Natural killer cell (primary cell): ENCODE measurements at places on chromosomes 5 and 9. TPM values are rescaled to one million over a fixed set of nuclear protein-coding genes. Genes with fewer than 3 reads are reported as not detected.

DNA sequence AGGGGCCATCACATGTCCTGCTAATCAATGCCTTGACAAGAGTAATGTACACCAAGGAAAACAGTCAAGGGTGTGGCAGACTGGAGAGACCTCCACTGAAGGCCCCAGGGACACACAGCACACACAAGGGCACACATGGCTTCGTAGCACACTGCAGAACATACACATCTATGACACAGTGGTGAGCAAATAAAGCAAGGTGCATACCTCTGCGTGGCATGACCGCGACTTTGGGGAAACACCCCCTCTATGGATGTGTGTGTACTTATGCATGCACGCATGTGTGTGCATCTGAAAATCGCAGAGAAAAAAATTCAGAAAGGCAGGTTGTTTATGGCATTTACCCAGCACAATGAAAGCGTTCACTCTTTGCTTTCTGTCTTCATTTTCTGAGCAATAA lies 20.5 kb downstream of the SEMA4D start:
- DNase-seq: peak; percentile 75

GRCh38 chr9:2170722-2171121 lies 155.6 kb downstream of the SMARCA2 start:
- DNase-seq: no peak

GRCh38 chr5:53488195-53488722 lies 7.8 kb downstream of the FST start:
- DNase-seq: no peak

DNA sequence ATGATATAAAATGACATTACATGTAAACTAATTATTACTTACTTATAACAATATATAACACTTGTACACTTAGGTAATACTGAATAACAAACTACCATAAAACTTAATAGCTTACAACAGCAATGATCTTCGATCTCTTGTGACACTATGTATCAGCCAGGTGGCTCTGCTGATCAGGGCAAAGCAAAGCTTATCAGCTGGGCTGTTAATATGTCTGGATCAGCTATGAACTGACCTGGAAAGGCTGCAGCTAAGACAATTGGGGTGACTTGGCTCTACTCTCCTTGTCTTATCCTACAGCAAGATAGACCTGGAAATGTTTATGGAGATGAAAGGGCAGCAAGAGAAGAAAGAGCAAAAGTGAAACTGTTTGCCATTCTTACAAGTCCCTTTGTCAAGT lies 511.3 kb downstream of the TLR4 start:
- no peak for DNase-seq

DNA sequence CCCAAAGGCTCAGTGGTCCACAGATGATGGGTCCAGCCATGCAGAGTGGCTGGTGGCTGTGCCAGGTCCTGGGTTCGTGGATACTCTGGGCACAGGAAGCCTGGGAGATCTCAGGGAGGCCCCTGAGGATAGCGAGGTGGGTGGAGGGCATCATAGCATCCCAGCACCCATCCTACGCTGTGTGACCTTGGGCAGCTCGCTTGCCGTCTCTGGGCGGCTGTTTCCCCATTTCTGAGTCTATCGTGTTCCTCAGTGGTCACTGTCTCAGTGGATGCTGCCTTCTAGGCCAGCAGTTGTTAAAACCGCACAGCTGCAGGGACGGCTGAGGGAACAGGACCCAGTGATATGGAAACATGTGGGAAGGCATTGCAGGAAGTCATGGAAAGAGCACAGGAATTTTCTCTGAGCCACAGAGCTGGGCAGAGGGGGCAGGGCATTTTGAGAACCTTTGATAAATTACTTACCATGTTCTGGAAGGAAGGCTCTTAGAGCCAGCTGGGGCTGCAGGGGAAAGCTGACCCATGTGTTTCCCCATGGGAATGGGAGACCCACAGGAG lies 86.4 kb upstream of the COL5A1 start:
- no peak for DNase-seq

DNA sequence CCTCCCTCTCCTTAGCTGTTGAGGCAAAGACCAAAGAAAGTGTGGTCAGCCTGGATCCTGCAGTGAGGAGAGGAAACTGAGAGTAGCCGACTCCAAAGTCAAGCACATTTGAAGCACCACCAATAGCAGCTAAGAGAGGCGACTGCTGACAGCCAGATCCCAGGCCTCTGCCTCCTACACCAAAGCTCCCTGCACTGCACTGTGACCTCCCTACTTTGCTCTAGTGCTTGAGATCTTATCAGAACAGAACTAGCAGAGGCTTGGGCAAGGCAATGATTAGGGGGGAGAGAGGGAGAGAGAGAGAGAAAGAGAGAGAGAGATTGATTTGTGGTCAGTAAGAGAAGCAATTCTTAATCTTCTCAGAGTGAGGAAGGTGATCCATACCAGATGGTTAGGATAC lies 216.3 kb downstream of the CDK5RAP2 start:
- no peak for DNase-seq

DNA sequence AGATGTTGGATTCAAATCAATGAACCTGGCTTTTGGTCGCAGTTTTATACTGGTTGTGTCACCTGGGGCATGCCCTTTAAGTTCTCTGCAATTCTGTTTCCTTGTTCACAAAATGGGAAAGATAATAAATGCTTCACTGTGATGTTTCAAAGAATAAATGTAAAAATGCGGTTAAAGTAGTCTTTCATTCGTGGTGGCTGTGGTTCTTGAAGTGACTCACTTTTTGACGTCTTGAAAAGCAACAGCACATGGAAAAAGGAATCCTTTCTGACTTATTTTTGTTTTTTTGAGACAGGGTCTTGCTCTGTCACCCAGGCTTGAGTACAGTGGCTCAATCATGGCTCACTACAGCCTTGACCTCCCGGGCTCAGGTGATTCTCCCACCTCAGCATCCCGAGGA lies 88.4 kb upstream of the SLIT3 start:
- DNase-seq: no peak

GRCh38 chr9:100222674-100223073 lies 123.6 kb downstream of the INVS start:
- DNase-seq: no peak

- peak; percentile 31 for DNase-seq
Observed at GRCh38 chr5:32504989-32505596, 60.6 kb upstream of the ZFR start.

DNA sequence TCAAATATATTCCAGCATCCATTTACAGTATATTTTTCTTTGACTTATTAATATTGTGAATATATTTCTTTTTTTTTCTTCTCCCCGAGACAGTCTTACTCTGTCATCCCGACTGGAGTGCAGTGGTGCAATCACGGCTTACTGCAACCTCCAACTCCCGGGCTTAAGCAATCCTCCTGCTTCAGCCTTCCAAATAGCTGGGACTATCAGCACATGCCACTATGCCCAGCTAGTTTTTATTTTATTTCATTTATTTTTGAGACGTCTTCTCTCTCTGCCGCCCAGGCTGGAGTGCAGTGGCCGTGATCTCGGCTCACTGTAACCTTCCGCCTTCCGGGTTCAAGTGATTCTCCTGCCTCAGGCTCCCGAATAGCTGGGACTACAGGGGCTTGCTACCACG lies 7.4 kb upstream of the GLIPR2 start:
- DNase-seq: no peak

DNA sequence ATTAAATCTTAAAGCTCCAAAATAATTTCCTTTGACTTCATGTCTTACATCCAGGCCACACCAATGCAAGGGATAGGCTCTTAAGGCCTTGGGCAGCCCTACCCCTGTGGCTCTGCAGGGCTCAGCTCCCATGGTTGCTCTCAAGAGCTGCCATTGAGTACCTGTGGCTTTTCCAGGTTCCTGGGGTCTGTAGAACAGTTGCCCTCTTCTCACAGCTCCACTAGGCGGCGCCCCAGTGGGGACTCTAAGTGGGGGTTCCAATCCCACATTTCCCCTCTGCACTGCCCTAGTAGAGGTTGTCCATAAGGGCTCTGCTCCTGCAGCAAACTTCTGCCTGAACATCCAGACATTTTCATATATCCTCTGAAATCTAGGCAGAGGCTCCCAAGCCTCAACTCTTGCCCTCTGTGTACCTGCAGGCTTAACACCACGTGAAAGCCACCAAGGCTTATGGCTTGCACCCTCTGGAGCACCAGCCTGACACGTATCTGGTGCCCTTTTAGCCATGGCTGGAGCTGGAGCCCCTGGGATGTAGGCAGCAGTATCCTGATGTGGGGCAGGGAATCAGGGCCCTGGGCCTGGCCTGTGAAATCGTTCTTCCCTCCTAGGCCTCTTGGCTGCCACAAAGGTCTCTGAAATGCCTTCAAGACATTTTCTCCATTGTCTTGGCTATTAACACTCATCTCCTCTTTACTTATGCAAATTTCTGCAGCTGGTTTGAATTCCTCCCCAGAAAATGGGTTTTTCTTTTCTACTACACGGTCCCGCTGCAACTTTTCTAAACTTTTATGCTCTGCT lies 185.1 kb downstream of the SMARCA2 start:
- DNase-seq: no peak

DNA sequence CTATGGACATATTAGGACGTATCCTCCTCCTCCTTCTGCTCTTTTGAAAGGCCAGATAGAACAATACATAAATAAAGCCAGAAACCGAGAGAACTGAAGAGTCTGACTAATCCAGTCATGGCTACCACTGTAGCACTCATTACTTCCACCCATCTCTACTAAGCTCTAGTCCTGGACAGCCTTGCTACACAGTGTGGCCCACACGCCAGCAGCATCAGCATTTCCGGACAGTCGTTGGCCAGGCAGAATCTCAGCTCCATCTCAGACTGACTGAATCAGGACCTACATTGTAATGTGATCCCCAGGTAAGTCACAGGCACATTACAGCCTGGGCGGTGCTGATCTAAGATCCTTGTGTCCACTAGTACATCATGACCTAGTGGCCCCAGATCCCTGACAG lies 182.9 kb downstream of the DRD1 start:
- DNase-seq: no peak

GRCh38 chr9:86614871-86615849 lies 260.9 kb upstream of the TUT7 start:
- peak; percentile 23 for DNase-seq

- no peak for DNase-seq
Observed at GRCh38 chr5:52428977-52429489, 358.7 kb upstream of the ITGA1 start.

DNA sequence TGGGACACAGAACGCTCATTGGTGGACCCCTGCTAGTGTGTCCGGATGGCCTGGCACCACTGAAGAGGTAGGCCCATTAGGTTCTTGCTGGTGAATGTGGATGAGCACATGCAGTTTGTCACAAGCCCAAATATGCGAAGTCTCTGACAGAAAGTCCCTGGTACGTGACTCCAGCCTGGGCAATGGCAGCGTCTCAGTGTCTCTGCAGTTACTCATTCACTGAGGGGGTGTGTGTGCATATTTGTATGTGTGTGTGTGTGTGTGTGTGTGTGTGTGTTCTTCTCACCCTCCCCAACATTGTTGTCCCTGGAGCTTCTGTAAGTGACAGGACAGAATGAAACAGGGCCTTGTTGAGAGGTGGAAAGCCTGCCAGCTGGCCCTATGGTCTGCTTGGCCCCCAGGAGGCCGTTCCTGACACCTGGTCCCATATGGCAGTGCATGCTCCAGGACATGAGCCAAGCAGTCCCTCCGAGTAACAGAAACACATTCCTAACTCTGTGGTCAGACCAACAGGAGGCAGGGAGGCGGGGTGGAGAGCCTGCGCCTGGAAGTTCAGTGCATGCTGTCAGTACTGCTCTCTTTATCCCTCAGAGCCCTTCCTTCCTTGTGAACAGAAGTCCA lies 169.9 kb downstream of the SLC28A3 start:
- no peak for DNase-seq

- DNase-seq: no peak
Observed at GRCh38 chr5:82360022-82360421, 81.9 kb upstream of the RPS23 start.

DNA sequence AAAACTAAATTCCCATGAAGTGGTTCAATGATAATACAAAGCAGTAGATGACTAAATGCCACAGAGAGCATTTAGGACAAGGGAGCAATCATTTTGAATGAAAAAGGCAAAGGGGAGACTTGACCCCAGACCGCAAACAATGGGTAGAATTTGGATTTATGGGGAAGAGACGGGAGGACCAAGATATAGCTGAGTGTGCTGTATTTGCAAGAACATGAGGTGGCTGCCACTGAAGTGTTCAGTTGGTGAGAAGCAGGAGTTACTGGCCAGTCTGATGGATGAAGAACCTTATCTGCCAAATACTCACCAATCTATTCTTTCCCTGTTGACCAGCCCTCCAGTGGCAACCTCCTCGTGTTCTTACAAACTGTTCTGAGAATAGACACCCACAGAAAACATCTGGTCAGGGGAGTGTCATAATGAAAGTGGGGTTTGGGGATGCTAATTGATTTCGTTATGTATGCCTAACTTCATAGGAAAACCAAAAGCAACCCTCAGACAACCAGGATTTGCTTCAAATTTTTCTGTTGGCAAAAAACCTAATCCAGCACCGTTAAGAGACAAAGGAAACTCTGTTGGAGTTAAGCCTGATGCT lies 19.8 kb downstream of the TDRD7 start:
- DNase-seq: no peak

DNA sequence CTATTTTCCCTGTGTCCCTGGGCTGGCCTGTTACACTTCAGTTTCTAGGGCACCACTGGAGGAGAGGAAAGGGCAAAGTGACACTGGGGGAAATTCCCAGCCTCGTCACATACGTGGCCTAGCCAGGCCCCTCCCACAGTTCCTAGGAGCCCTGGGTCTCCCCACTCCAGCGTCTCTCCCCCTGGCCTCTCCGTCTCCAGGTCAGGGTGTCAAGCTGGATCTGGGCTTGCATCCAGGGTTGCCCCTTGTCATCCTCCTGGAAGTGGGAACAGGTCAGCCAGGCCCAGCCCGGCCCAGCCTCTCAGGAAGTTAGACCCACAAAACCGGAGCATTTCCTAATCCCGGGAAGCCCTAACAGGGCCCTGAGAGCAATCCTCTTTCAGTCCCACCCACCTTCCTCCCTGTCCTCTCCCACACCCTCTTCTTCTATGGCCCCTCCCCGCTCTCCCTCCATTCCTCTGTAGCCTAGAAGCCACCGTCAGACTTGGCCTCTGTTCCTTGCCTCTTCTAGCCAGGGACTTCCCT lies 4.7 kb upstream of the TNIP1 start:
- peak; percentile 84 for DNase-seq

The CTXN3 gene
- not detected for total RNA-seq

The IGFBPL1 gene
- total RNA-seq: not detected

The SH3PXD2B gene
- 0.25 TPM for total RNA-seq

The SNCB gene
- total RNA-seq: not detected

The PHYHD1 gene
- total RNA-seq: 6.0 TPM

The LRRC19 gene
- not detected for total RNA-seq

The SPOUT1 gene
- total RNA-seq: 49.2 TPM

The SPRY4 gene
- total RNA-seq: 1.3 TPM

The TRAF2 gene
- 17.4 TPM for total RNA-seq

The LMNB1 gene
- 37.3 TPM for total RNA-seq
